ENCODE measurements at places on chromosomes 16 and 17. TPM values are rescaled to one million over a fixed set of nuclear protein-coding genes. Genes with fewer than 3 reads are reported as not detected.

The SEPTIN12 gene
- total RNA-seq: not detected

The KRT36 gene
- not detected for total RNA-seq

The C17orf78 gene
- not detected for total RNA-seq

The AIPL1 gene
- total RNA-seq: not detected

The TSEN54 gene
- total RNA-seq: 30.2 TPM

The P2RX1 gene
- 160 TPM for total RNA-seq

The TENT4B gene
- total RNA-seq: 3.5 TPM
